CD4-positive, CD25-positive, alpha-beta regulatory T cell (primary cell): ENCODE measurements at places on chromosomes 1 and 21. TPM values are rescaled to one million over a fixed set of nuclear protein-coding genes. Genes with fewer than 3 reads are reported as not detected.

DNA sequence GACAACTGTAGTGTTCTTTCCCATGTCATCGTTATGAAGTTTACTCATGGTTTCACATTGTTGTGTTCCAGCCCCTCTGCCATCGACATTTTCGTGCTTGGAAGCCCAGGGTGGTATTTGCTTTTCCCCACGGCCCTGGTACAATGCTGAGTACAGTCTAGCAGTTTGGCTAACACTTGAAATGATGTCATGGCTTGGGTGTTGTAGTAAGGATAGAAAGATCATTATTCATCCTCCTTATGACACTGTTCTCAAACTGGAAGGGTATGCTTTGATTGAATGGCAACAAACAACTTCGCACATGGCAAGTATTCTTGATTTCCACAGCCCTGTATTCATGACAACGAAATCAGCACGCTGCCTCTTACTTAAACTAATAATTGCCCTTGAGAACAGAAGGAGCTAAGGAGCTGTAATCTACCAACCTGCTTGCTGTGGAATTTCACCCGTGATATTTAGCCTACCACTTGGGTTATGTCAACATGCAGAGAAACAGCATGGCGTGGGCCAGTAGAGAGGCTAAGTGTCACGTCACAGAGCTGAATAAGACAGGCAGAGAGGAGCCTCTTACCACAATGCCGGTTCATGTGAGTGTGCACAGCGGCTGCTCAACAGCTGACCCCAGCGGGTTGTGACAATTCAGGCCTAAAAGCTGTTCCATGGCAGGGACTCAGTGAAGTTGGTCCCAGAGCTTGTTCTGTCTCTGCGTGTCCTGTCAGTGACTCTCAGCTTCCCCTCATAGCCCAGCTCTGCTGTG is 73.9 kb downstream of the KCNJ6 start:
- DNase-seq = no peak
- H3K4me1 ChIP-seq = no peaks in the 10 kb centered on the region
- no peaks in the 10 kb centered on the region for H3K36me3 ChIP-seq
- no peak overlapping the region for H3K27ac ChIP-seq
- H3K4me3 ChIP-seq = no peak overlapping the region

- H3K27me3 ChIP-seq = no peaks in the 10 kb centered on the region
- DNase-seq = no peak
- no peak overlapping the region for H3K27ac ChIP-seq
- no peaks in the 10 kb centered on the region for H3K4me1 ChIP-seq
Measured at GRCh38 chr1:230698130-230698529, 15.8 kb downstream of the AGT start.

TMEM82 gene
- not detected for total RNA-seq

IGFN1 gene
- total RNA-seq = not detected

SPATA46 gene
- total RNA-seq = not detected
